GDM1 (cell line): ENCODE measurements at places on chromosomes 1 and 21.
A peak's percentile ranks its signal among the peaks of the same experiment; 100 is the strongest.

- peak; percentile 11 for DNase-seq
These were observed 9.2 kb upstream of the VPS26C start for GRCh38 chr21:37276377-37276776.

- DNase-seq: no peak
These were observed 38.3 kb upstream of the F3 start for GRCh38 chr1:94579876-94580294.

DNA sequence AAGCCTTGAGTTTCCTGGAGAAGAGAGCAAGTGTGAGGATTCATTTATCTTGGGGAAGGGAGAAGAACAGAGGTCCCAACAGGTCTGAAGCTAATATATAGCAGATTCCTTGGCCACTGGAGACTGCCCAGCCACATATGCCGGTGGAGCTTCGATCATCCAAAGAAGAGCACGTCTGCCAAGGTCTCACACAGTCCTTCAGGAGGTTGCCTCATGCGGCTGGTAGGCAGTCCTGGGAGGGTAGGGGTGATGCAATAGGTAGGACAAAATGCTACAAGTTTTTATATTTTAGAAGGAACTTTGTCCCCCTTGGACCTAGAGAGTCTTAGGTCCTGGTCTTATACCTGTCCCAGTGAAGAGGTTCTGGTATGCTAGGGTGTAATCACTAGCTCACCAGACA, 582.5 kb downstream of the DPYD start:
- DNase-seq: no peak

DNA sequence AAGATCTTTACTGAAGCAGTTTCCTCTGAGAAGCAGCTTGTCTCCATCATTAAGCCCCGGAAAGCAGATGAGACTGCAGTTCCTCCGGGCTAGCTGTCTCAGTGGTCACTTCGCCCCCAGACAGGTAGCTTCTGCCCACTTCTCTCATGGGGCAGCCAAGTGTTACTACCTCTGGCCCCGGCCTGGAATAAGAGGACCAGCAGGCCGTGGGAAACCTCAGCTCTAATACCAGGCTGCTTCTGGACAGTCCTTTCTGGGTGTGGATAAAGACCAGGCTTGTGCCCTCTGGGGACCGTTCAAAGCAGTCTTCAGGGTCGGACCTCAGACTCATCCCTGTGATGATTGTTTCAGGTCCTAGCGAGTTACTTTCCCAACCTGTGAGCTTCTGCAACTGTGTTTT, 54.8 kb downstream of the RUNX3 start:
- no peak for DNase-seq

DNA sequence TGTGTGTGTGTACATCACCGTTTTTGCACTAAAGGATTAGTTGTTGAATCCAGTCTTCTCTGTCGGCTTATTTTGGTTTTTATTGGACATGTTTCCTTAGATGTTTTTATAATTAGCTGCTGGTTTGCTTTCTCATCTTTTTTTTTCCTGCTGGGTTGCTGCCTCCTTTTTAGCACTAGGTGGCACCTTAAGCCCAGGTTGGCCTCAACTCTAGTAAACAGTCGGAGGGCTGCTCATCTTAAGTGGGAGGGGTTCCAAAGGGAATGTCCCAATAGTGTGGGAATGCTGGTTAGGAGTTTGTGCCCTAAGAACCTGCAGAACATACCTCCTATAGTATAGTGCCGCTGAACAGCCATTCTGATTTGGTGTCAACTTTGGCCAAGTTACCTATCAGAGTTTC, 570.1 kb upstream of the CXADR start:
- DNase-seq: no peak

DNA sequence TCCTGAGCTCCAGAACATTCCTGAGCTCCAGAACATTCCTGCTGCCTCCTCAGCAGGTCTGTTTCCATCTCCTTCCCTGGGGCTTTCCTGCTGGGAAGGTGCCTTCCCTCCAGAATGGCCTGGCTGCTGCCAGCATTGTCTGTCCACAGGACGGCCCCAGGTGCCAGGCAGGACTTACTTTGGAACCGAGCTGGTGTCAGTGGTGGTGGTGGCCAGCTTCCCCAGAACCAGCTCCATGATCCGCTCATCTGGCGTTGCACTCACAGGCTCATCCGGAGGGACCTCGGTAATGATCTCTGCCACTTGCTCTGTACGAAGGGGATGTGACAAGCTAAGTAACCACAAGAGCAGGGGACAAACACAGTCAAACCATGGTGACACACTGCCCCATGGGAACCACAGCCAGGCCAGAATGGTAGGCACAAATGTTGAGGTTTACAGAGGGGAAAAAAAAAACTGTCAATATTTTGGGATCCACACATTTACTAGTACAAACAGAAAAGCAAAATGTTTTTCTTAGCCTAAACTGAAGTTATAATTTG, 41.3 kb downstream of the PRDM15 start:
- no peak for DNase-seq

DNA sequence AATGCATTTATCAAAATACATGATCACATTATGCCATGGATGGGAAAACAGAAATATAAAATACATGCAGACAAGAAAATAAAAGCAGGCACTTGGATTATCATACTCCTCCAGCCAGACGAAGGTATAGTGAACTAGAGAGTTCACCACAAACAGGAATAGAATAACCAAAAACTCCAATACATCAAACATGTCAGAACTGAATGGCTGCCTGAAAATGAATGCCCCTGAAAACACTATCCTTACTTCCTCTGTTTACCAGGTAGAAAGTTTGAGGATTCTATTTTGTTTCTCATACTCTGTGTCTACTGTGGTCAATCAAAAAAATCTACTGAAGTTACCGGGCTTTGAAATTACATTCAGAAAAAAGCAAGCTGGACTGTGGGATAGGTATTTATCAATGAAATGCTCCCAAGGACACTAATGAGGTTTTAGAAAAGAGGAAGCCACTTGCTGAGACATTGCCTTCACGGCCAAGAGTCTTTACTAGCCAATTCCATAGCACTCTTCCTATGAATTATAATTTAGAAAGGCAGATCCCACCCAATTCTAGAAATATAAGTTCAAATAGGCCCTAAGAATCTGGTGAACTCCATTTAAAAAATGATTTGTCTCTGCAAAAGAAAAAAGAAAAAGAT, 197.7 kb downstream of the SMYD3 start:
- peak; percentile 15 for DNase-seq

GRCh38 chr1:40980453-40981121, 1.1 kb downstream of the CTPS1 start:
- no peak for DNase-seq

GRCh38 chr1:117860896-117861610, 68.4 kb downstream of the GDAP2 start:
- DNase-seq: no peak

GRCh38 chr1:205944525-205944924, 1.3 kb upstream of the SLC26A9 start:
- no peak for DNase-seq

GRCh38 chr1:58887059-58887458, 103.2 kb upstream of the JUN start:
- no peak for DNase-seq

DNA sequence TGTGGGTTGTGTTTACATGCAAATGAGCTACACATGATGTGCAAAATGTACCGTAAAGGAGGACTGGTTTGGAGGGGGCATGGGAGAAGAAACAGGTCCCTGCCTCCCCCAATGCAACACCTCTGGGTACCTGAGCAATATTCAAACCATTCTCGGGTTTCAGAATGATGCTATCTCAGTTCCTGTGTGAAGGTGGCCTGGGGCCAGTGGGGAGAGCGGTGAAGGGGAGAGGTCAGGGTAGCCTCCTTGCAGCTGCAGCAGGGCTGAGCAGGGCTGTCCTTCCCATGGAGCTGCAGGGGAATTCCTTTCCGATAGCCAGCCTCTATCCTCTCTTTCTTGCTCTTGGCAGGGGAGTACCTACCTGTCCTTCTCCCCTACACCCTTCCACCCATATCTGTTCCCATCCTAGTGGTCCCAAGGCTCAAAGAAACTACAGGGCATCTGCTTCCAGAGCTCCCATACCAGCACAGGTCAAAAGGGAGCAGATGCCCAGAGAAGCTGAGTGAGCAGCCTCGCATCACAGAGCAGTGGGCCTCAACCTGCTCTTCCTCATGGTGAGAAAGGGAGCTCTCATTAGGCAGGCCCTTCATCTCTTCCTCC, 11.9 kb downstream of the MEF2D start:
- DNase-seq: no peak

DNA sequence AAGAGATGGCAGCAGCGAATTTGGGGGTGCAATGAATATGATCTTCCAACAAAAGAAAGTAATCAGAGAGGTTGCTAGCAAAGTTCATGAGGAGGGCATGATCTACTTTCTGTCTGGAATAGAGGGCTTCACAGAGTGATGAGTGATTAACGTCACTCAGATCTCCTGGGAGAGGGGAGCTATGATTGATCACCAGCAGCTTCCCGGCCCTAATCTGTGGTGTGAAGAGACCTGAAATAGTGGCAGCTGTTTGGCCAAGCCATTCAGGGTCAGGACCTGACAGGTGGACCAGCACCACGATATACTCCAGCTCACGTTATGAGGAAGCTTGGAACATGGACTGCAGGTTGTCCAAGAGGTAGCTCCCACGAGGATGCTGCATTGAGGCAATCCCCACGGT, 19.9 kb upstream of the TMEM183A start:
- no peak for DNase-seq

- no peak for DNase-seq
These were observed 221.6 kb downstream of the SEC16B start for GRCh38 chr1:177748080-177748801.

GRCh38 chr1:54327386-54328065, 78.7 kb downstream of the SSBP3 start:
- DNase-seq: no peak

DNA sequence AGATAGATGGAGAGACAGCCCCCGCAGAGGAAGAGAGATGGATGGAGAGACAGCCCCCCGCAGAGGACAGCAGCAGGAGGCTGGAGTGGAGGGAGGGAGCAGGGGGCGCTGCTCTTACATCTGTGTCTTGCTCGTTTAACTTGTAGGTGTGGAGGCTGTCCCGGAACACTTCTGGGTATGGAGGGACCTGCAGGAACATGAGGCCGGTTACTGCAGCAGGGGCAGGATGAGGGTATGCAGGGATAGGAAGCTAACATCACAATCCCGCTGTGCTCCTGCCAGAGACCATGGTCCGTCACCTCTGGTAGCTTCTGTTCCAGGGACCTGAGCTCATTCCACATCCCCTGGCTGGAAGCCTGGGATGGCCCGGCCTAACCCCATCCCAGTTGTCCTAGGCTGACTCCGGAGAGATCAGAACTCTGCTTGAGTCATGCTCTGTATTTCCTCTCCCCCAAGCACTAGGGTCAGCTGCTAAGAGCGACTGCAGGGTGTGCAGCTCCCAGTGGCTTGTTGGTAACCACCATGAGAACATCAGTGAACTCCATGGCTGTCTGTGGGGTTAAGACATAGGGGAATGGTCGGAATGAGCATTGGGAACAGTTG, 36.7 kb upstream of the GOLT1A start:
- no peak for DNase-seq

- DNase-seq: no peak
These were observed 36.7 kb upstream of the SH3D21 start for GRCh38 chr1:36269408-36269838.

- DNase-seq: no peak
These were observed 44.8 kb downstream of the GIPC2 start for GRCh38 chr1:78090472-78091133.

DNA sequence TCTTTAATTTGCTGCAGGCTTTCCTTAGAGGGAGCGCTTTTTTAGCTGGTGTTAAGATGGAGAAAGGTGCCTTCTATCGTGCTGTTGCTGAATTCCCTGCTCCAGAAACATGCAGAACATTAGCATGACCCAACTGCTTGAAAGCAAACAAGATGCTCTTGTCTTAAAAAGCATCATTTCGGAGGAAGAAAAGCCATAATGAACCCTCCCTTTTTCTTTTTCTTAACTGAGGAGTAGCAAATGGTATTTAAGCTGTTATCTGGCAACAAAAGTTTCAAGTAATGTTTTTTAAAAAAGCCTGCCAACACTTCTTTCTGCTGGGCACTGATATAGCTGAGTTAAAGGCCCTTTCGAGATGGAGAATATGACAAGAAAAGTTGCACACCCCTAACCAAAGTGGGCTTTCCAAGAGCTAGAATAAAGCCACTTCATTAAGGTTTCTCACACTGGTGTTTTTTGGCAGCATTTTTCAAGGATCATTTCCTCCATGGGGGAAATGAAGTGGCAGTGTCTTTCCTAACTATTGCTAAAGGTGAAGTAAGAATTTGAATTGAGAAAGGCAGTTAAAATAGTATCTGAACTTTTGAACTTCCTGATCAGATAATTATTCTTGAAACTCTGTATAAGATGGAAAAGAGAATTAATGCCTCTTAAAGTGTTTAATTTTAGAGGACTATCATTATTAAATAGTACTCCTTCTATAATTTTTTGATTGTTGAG, 38.8 kb downstream of the ST6GALNAC5 start:
- no peak for DNase-seq

GRCh38 chr1:180956028-180956640, 43.4 kb downstream of the KIAA1614 start:
- no peak for DNase-seq
